ENCODE measurements at places on chromosomes 5 and 9.

GRCh38 chr5:65808251-65808741, 86.3 kb downstream of the NLN start:
- no peak for DNase-seq

DNA sequence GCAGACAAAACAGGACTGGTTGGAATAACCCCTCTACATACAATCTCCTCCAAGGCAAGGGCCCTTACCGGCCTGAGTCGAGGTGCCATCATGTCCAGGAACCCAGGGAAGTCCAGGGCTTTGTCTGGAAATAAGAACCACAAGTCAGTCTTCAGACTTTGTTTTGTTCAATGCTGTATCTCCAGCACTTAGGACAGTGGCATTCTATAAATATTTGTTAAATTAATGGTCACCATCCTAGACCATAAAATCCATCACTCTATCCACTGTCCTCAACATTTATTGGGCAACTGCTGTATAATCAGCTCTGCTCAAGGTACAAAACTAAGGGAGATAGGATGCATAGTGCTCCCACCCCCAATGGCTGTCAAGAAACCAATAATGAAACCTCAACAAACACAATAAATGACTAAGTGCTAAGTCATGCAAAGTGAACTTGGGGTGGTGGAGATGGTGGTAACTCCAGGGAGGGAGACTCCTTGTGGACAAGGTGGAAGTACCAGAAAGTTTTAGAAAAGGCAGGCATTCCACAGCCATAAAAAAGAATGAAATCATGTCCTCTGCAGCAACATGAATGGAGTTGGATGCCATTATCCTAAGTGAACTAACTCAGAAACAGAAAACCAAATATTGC, 5.0 kb downstream of the RELL2 start:
- DNase-seq = no peak

DNA sequence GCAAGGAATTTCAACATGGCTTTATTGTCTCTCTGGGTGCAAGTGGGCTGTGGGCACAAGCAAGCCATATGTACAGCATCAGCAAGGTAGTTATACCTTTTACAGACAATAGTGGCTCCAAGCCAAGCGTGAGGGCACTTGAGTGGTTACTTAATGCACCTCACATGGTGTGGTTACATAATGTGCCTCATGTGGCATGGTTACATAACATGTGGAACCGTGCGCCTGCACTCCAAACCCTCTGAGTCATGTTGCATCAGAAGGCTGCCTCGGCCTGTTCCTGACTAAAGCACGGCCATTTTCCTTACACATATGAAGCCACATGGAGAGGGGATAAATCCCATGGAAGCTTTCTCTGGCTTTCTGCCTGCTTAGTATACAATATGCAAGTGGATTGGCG, 150.9 kb downstream of the OSTF1 start:
- DNase-seq = no peak

DNA sequence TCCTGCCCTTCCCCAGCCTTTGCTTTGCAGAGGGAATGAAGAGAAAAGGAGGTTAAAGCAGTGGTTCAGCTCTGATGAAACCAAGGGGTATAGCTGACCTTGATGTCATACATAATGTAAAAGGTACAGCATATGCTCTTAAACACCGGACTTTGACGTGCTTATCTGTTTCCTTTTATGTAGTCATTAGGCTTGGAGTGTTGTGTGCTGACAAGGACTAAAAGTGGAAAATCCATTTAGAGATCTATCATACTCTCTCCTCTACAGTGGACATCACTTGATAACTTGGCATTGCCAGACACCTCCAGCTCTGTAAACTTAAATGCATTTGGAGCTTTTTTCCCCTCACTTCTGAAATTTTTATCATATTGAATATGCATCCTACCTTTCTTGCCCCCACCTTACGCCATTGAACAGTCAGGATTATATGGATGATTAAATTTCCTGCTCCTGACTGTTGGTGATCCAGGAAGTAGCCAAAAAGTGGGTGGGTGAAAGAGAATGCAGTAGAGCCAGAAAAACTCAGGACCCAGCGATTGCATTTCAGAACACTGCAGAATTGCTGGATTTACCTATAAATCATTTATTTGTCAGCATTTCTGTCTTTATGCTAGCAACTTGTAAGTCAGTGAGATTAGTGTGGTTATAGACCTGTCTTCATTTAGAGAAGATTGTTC, 4.1 kb downstream of the TNFAIP8 start:
- DNase-seq = no peak

DNA sequence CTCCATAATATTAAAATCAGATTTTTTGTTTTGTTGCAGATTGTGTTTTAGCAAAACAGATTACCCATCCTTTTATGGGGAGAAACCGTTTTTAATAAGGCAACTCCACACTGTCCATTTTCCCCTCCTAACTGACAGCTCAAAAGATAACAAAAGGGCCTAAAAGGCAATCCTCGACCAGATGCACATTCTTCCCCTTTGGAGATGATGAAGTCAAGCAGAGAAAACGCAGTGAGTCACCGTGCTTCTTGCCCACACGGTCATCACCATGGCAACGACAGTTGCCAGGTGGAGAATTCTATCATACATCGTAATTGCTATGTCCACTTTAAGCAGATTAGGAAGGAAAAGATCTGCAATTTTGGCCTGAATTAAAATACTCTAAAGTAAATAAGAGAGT, 96.4 kb downstream of the DIRAS2 start:
- DNase-seq = no peak

- DNase-seq = no peak
Measured at GRCh38 chr9:87112656-87113055, 165.3 kb upstream of the GAS1 start.

- DNase-seq = no peak
Measured at GRCh38 chr9:133148199-133149129, 15.2 kb downstream of the GBGT1 start.

DNA sequence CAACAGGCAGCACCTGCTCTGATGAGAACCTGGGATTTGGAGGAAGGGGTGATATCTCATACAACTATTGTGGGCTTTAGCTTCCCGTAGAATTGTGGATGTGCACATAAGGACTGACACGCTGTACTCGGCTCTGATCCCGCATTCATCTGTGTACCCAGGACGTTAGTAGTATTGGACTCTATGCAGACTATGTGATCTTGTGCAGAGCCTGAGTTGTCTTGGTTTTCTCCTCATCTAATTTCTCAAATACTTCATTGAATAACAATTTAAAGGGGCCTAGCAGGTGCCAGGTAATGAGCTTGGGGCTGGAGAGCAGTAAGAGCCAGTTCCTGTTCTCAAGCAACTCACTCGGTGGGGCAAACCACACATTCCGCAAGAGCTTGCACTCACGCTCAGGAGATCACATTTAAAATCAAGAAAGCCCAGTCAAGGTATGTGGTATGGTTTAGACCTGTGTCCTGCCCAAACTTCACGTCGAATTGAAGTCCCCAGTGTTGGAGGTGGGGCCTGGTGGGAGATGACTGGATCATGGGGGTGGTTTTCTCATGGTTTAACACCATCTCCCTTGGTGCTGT, 14.8 kb downstream of the C5orf15 start:
- no peak for DNase-seq

- no peak for DNase-seq
Measured at GRCh38 chr9:98254228-98255060, 1.0 kb downstream of the TBC1D2 start.

GRCh38 chr9:87077986-87078385, 130.7 kb upstream of the GAS1 start:
- DNase-seq = no peak

DNA sequence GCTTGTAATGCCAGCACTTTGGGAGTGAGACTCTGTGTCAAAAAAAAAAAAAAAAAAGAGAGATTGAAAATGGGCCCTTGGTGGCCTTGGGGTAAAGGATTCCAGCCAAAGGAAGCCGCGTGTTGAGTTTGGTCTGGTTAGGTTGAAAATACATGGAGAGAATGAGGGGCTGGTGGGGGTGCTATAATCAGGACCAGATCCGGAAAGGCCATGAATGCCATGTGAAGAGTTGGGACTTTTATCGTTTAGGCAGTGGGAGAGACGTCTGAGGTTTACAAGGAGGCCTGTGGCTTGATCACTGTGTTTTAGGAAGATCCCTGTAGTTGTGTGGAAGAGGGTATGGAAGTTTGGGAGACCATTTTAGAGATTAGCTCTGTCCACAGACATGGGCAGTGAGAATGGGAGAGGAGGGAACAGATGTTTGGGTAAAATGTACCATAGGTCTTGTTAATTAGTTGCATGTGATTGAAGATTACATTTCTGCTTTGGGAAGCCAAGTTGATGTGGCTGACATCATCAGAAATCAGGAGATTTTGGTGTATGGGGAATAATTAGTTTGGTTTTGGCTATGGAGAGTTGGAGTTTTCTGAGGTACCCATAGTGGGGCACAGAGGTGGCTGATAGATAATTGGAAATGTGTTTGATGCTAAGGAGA, 3.5 kb downstream of the MSANTD3 start:
- DNase-seq = no peak

DNA sequence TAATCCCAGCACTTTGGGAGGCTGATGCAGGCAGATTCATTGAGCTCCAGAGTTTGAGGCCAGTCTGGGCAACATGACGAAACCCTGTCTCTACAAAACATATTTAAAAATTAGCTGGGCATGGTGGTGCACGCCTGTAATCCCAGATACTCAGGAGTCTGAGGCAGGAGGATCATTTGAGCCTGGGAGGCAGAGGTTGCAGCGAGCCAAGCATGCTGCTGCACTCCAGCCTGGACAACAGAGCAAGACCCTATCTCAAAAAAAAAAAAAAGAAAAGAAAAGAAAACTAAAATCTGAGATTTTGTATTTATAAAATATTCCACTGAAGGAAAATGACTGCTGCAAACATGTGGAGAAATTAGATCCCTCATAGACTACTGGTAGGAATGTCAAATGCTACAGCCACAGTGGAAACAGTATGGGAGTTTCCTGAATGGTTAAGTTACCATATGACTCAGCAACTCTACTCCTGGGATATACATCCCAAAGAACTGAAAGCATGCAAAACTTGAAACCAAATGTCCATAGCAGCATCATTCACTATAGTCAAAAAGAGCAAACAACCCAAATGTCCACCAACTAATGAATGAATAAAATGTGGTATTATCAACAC, 106.1 kb downstream of the UBAP2 start:
- DNase-seq = no peak

DNA sequence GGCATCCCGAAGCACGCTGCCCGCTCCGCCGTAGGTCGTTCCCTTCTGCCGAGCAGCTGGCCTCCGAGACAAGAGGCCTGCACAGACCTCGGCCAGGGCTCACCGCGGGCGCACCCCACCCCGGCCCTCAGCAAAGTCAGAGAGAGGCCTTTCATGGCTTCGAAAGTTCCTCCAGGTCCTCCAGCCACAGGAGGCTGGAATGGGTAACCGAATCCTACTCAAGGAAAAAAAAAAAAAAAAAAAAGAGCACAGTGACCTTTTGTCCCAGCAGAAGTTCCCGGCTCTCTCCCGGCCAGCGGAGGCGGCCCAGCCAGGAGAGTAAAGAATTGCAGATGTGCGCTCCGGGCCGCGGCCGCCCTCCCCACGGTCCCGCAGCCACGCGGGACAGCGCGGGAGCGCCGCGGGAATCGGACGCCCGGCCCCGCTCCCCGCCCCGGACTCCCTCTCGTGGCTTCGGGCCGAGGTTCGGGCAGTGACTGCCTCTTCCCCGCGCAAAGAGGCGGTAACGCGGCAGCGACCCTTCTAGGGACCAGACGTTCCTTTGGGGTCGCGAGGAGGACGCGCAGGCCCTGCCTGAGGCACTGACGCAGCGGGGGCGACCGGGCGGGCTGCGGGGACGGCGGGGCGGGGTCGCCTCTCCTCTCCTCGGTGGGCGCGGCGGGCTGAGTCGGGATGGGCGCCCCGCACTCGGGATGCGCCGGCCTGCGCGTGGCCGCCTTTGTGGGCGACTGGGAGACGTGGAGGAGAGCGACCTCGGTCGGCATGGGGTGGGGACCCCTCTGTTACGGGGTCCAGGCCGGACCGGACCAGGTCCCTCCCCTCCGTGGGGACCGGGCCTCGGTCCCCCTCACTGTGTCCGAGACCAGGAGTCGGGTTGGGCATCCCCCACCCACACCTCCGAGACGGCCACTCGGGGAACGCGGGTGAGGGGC, 754 bp downstream of the GFPT2 start:
- DNase-seq = no peak

- no peak for DNase-seq
Measured at GRCh38 chr5:146076028-146076427, 29.3 kb downstream of the PLAC8L1 start.

- no peak for DNase-seq
Measured at GRCh38 chr9:85213650-85214607, 527.8 kb downstream of the AGTPBP1 start.

DNA sequence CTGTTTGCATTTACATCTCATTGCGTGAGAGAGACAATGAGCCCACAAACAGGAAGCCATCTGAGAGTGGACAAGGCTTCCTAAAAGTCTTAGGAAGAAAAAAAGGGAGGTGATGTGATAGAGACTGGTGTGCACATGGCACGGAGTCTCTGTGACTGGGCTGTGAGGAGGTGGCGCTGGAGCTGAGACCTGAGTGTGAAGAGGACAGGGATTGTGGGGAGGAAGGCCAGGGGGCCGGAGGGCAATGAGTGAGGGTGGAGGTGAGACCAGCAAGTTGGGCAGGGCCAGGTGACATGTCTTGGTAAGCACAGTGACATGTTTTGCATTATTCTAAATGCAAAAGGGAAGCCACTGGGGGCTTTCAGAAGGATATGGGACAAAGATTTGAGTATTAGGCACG, 45.0 kb downstream of the TSPAN17 start:
- DNase-seq = no peak

DNA sequence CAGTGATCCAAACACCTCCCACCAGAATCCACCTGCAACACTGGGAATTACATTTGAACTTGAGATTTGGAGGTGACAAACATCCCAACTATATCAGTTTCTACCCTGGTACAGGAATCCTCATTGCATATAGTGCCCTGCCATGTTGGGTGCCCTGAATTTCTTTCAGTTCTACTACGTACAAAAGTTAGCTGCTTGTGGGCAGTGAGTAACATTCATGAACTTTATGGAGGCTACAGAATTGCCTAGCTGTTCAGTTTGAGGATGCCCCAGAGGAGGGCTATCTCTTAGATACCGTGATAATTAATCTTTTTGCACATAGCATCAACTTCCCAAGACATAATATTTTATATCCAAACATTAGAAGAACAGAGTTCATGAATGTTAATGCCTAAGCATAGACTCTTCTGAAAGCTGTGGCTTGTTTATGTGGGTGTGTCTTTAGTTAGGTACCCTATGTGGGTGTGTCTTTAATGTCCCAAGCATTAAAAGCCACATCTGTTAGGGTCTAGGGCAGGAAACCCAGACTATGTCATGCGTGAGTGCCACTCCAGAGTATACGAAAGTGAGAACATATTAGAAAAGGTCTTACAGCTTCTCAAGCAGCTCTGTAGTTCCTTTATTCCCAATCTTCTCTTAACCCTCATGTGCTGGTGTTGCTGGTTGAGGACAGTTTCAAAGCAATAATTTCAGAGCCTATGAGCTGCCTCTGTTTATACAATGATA, 47.0 kb upstream of the CHD1 start:
- DNase-seq = no peak

GRCh38 chr9:128529191-128529590, 23.2 kb upstream of the SPTAN1 start:
- no peak for DNase-seq

All from stimulated activated CD4-positive, alpha-beta T cell treated with anti-CD3 and anti-CD28 coated beads, Interleukin-15, amount 100 ng/mL, for 1 hour (primary cell).